T-cell (primary cell): ENCODE measurements at places on chromosomes 5 and 9. TPM values are rescaled to one million over a fixed set of nuclear protein-coding genes. Genes with fewer than 3 reads are reported as not detected.

SLC1A1 gene
- total RNA-seq: not detected

LRRC14B gene
- not detected for total RNA-seq

RPL37 gene
- total RNA-seq: 2,048 TPM

PCDHGA6 gene
- 0.28 TPM for total RNA-seq

TPPP gene
- total RNA-seq: 0.73 TPM

GFM2 gene
- 21.2 TPM for total RNA-seq

BARX1 gene
- not detected for total RNA-seq

SH3GL2 gene
- not detected for total RNA-seq

FBXL7 gene
- not detected for total RNA-seq

RNF180 gene
- not detected for total RNA-seq

CTNND2 gene
- total RNA-seq: not detected

DIRAS2 gene
- total RNA-seq: not detected
